Peyer's patch (tissue), 4 donors: ENCODE measurements at places on chromosomes 2 and 18.

DNA sequence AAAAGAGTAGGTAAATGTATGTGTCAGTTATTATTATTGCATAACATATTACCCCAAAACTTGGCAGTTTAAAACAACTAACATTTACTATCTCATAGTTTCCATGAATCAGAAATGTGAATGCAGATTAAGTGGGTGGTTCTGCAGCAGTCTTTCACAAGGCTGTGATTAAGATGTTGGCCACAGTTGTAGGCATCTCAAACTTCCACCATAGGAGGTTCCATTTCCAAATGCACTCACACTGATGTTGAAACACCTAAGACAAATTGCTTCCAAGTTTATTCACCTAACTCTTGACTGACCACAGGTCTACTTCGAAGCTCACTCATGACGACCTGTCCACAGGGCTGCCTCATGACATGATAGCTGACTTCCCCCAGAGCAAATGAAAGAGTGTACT, 360.8 kb downstream of the GRB14 start:
- no peak for DNase-seq

- no peak for DNase-seq
Observed at GRCh38 chr2:48482313-48482712, 47.6 kb upstream of the STON1 start.

GRCh38 chr2:27024812-27025211, 8.0 kb upstream of the TMEM214 start:
- DNase-seq: peak; percentile 43

- no peak for DNase-seq
Observed at GRCh38 chr2:177675350-177675821, 282.8 kb downstream of the AGPS start.

GRCh38 chr2:222608081-222608480, 47.8 kb downstream of the FARSB start:
- DNase-seq: no peak
